ENCODE measurements at places on chromosomes 6 and 20.

DNA sequence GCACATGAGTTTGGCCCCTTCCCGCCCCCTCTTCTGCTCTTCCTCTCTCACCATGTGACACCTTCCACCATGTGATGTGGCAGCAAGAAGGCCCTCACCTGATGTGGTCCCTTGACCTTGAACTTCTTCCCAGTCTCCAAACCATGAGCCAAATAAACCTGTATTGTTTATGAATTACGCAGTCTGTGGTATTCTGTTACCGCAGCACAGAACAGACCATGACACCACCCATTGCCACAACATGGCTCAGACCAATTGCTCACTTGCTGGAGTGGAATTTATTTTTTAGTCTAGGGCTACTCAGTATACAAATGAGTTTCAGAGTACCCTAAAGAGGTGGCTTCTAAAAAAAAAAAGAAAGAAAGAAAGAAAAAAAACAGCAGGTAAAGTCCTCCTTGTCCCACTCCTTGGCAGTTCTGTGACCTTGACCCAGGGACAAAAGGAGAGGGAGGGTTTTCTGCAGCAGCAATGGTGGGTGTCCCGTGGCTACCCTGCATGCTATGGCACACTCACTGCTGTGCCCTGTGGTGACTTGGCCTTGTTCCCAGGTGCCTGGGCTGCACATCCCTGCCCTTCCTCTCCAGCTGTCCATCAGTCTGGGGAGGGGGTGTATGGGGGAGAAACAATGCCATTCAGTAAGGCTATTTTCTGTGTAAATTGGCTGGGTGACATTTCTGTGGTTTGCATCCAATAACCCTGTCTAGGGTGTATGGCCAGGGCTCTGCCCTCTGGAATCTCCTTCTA lies 5.4 kb upstream of the VSX1 start:
- DNase-seq = no peak

DNA sequence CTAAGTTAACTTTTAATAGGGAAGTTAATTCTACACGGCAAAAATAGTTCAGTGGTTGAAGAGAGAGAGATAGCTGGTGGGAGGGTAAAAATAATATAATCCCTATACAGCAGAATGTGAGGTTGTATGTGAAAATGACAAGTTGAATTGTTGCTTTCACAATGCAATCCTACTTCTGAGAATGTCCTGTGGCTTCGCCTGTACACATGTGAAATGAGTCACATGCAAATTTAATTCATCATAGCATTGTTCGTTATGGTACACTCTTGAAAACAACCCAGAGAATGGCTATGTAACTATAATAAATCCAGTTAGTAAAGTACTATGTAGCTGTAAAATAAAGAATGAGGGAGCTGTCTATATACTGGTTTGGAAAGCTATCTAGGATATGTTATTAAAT lies 46.0 kb upstream of the HINT3 start:
- no peak for DNase-seq

- DNase-seq = no peak
Observed at GRCh38 chr20:63957690-63958441, 1.6 kb upstream of the UCKL1 start.

DNA sequence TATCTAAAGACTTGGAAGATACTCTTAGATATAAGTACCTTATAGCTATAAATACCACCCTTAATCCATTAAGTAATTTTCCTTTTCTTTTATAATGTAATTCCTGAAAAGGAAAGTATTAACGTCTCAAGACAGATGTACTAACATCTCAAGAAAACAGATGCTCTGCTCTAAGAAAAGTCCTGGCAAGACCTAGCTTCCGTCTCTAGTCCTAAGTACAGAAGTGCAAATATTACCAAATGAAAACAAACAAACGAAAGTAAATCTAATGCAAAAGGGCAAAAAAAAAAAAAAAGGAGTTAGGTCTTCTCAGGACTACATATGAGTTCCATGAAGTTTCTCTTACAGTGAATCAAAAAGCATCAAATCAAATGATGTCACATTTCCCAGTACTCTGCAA lies 106.8 kb upstream of the PDE10A start:
- DNase-seq = no peak

GRCh38 chr6:21881969-21882465 lies 288.5 kb downstream of the SOX4 start:
- no peak for DNase-seq

DNA sequence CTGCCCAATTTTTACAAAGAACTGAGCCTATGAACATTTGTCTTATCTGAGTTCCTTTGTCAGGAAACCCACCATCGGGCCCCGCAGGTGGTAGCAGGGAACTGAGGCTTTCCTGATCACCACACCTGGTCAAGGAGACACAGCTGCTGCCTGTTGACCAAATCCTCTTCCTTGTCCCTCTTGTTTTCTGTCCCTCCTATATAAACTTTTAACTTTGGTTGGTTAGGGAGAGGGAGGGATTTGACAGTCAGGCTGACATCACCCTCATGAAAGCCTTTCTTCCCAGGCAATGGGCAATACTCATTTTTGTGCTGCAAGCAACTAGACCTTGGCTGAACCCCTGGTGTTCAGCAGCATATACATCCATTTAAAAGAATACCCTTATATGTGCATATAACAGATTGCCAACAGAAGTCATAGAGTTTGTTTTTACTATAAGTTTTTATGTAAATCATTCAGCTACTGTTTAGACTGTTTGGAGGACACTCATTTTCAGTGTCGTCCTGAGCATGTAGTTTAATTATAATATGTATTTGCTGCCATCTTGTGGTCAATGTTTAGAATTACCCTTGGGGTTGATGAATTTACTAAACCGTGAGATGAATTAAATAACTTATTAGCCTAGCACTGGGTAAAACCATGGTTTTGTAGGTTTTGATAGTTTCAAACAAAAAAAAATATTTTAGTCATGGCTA lies 17.0 kb downstream of the CRISP1 start:
- DNase-seq = no peak

DNA sequence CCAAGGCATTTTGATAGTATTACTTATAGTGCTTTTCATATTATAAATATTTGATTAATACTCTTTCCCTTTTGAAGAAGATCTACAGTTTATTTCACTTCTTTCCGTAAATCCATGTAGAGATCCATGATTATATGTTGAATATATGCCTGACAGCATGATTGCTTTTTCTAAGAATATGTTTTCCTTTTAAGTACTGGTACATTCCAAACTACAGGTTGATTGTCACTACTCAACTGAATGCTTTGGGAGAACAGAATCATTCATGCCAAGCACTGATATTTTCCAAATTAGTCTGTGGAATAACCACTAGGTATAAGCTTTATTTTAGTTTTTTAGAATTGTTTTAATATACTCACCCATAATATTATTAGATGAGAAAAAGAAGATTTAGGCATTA lies 330.2 kb downstream of the BCKDHB start:
- DNase-seq = no peak

- DNase-seq = no peak
Observed at GRCh38 chr20:25470045-25470444, 62.6 kb downstream of the GINS1 start.

DNA sequence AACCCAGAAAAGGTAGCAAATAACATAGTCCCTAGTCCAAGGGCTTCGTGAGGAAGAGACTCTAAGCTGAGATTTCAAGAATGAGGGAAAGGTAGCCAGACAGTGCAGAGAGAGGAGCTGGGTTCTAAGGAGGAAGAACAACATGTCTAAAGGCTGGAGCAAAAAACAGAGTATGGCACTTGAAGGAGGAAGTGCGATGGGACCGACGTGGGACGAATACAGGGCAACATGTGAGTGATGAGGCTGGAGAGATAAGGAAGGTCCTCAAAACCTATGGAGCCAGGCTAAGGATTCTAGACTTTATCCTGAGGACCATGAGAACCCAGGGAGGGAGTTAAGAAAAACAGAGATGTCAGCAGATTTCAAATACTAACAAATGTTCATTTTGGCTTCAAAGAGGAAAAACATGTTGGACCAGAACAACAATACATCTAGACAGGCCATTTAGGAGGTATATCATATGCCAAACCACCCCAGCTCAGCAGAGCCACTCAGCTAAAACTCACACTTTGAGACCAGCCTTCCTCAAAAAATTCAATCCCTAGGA lies 17.5 kb downstream of the ATXN1 start:
- DNase-seq = no peak

GRCh38 chr20:25738198-25738597 lies 41.5 kb upstream of the ZNF337 start:
- DNase-seq = no peak

GRCh38 chr6:163057260-163057659 lies 329.5 kb downstream of the PACRG start:
- DNase-seq = no peak

- DNase-seq = no peak
Observed at GRCh38 chr6:116443105-116443504, 18.1 kb upstream of the CALHM6 start.

DNA sequence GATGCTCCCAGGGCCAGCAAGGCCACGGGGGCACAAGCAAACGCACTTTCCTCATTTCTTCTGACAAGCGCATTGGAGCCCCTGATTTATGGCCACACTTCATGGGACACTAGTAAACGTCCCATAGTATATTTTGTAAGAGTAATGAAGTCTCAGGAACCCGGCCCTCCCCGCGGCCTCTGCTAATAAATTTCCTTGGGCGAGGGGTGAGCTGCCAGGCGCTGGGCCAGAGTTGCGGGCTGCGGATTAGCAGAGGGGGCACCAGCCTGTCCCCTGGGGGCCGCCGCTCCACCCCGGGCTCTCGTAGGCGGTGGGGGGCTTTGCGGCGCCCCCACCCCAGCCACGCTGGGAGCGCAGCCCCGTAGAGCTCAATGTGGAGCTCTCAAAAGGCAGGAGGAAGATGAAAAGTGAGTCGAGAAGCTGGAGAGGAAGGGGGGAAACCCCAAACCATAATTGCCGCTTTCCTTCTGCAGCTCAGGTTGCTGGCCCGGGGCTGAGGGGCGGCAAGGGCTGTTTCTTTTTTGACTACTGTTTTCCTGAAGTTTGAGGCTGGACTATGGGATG lies 173.6 kb downstream of the CDC5L start:
- no peak for DNase-seq

DNA sequence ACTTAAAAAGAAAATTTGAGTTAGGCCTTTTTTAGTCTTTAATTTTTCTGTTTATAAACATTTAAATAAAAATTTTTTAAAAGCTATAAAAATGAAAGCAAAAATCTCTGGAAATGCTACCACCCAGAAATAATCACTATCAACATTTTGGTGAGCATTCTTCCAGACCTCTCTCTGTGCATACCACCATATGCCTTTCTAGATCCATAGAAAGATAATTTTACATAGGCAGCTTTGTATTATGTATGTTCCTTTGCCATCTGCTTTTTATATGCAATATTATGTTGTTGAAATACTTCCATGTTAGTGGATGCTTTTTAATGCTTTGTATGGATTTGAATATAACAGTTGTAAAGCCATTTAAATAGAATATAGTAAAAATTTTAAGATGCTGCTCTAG lies 496.7 kb upstream of the HTR1E start:
- no peak for DNase-seq

GRCh38 chr6:46287681-46288080 lies 116.9 kb upstream of the ENPP5 start:
- no peak for DNase-seq

- no peak for DNase-seq
Observed at GRCh38 chr6:11044712-11045167, 635 bp upstream of the ELOVL2 start.

DNA sequence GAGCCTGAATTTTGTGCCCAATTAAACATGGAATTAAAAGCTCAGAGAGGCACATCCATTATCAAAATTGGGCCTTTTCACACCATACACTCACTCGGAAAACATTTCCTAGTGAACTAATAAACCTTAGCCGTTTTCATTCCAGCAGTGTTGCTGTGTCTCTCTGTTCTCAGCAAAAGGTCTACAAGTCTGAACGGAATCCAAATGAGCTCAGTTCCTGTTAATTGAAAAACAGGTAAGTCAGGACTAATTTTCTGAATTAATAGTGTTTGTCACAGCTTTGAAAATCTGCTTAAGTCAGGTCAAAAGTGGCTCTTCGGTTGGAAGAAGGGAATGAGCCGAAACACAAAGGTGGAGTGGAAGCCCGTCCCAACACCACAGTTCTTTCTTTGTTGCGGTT lies 163.3 kb upstream of the RALGAPA2 start:
- DNase-seq = no peak

- DNase-seq = no peak
Observed at GRCh38 chr6:103812970-103813369, 1046.7 kb downstream of the HACE1 start.

DNA sequence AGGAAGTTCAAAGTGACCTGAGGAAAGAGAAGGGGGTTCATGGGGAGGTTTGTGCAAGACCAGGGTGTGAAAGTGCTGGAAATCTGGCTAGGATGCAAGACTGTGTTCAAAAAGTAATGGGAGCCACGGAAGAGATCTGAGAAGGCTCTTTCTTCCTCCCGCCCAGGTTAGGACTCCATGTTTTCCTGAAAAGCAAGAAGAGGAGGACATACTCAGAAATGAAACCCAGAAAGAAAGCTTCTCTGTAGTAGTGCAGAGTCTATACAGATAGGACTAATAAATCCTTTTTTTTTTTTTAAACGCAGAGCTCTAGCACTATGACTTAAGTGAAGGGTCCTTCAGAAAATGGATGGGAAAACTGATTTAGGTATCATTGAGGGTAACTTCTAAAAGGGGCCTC lies 3.2 kb upstream of the DDO start:
- no peak for DNase-seq

GRCh38 chr6:12751694-12752325 lies 35.2 kb downstream of the PHACTR1 start:
- no peak for DNase-seq

- no peak for DNase-seq
Observed at GRCh38 chr6:5781966-5782556, 224.7 kb downstream of the NRN1 start.
